ENCODE measurements at places on chromosomes 4 and X.

DNA sequence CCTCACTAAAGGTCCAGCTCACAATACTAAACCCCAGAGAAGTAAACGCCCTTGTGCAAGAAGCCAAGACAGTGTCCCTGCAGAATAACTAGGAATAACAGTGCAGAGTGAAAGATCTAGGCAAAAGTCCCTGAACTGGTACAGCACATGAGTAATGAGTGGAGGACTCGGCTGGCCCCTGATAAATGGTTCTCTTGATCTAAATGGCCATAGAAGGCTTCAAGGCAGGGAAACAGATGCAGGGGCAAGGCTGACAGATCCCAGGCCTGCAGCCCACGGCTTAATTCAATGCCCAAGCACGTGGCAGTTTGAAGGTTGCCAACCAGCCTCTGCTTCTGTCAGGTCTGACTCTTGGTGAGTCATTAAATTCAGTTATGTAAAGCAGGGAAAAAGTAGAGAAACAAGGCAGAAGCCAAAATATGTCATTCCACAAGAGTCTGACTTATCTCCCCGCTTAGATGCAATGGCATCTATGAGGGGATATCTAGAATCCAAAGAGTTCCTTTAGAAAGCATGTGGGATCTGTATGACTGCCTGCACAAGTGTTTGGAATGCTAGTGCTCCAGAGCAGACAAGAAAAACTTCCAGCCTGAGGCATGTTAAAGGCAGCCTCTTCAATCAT lies 121.3 kb downstream of the PRDM5 start:
- no peak for ATAC-seq

DNA sequence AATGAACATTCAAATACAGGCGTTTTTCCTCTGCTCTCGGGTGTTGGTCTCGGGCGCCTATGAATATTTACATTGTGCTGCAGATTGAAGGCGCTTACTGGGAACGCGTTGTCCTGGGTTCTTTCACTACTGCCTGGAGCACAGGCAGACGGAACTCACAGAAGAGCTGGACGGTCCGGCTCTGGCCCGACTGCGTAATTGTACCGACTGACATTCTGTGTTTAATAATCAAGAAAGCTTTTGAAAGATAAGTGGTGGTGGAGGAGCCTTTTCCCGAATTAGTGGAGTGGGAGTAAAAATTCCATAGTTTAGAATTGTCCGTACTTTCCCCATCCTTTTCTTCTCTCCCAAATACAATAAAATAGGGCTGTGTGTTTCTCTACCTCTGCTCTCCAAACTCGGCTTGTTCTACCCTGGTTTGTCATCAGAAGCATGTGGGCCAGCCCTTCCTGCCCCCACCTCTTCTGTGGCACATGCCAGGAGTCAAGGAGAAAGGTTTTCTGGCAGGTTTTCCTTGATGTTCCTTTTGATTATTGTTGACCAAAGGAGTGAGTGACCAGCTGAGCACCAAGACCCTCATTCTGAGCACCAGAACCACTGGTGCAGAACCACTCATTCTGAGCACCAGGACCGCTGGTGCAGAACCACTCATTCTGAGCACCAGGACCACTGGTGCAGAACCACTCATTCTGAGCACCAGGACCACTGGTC lies 2.3 kb downstream of the FHDC1 start:
- no peak for ATAC-seq

- no peak for ATAC-seq
Measured at GRCh38 chr4:3299976-3300671, 7.3 kb downstream of the RGS12 start.

DNA sequence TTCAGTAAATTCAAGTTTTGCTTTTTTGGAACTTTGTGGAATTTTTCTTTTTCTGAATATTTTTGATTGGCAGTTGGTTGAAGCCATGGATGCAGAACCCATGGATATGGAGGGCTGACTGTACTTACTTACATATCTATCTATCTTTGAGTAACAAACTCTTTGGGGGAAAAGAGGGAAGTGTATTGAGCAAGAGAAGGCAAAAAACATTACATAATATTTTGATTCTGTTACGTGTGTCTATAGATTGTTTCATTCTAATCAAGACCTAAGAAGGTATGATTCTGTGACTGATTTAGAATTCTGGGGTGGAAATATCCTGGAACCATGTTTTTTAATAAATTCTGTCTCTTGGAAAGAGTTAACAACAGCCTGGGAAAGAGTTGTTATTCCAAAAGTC lies 31.5 kb downstream of the GRSF1 start:
- ATAC-seq: no peak

- ATAC-seq: peak; percentile 46
Measured at GRCh38 chr4:30719454-30720020, 632 bp upstream of the PCDH7 start.

DNA sequence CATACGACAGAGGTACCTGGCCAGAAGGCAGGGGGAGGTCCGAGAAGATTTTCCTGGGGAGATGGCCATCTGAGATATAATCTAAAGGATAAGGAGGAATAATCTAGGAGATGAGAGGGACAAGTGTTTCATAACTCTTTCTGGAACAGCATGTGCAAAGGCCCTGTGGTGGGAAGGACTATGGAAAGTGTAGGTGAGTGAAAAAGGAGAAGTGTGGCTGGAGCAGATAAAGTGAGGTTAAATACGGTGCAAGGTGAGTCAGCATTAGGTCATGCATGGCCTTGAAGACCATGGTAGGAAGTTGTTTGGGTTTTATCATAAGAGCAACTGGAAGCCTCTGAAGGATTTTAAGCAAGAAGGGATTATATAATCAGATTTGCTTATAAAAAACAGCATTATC lies 34.6 kb upstream of the MTM1 start:
- ATAC-seq: no peak

GRCh38 chr4:114691865-114692264 lies 93.3 kb downstream of the UGT8 start:
- ATAC-seq: no peak

DNA sequence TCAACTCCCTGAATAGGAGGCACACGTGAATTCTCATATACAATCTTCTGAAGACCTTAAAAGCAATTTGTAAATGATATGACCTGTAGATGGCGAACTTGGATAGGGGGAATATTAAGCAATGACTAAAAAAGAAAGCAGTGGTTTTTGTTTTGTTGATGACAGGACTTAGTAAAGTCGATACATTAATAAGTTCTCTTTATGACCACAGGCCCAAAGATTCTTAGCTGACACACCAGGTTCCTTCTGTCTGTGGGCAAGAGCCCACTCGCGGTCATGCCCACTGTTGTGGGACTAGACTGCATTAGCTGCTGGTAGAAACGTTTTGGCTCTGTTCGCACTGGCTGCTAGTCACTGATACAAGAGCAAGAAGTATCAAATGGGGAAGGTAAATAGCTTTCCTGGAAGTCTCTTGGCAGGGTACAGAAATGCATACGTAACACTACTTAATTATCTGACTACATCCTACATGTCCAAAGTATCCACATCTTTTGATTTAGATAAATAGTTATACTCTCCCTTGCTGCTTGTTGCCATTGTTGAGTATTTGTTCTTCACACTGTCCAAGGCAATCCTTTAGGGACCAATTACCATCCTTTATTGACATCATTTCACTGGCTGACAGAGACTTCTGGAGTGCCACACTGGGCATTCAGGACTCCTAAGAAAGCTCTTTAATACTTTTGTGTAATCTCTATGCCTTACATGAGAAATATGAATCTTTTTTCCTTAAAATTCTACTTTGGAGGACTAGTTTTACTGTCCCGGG lies 31.0 kb downstream of the ALPK1 start:
- peak; percentile 56 for ATAC-seq

- ATAC-seq: no peak
Measured at GRCh38 chr4:170017252-170017651, 8.9 kb downstream of the MFAP3L start.

DNA sequence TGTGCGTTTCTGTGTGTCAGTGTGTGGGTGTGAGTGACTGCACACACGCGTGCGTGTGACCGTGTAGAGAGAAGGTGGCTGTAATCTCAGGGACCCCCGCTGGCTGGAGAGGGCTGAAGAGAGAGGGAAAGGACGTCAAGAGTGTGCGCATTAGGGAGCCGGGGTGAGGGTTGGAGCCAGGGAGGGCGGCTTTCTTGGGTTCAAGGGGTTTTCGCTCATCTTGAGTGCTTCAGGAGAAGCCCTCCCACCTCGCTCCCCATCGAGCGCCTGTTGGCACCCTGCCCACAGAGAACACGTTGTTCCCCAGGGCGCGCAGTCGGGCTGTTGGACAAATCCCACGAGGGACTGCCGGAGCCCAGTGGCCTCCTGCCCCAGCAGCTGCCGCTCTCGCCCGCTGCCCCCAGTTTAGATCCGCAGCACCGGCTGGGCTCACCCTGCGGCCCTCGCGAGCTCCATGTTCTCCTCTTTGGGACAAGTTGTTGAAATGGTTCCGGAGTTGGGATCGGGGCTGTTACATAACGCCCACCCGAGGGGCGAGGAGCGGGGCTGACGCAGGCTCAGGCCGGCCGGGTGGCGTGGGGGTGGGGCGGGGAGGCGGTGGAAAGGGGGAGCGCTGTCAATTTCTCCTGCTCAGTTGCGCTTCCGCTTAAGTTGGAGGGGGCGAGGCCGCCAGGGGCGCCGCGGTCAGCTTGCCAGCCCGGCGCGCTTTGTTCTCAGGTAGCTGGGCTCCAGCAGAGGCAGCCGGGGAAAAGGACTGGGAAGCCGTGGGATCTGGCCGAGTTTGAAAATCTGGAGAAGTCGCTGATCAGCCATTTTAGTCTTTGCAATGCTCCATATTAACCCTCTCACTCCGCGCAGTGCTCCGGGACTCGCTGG lies 1.6 kb downstream of the GRIA2 start:
- ATAC-seq: no peak

- no peak for ATAC-seq
Measured at GRCh38 chr4:128810331-128810870, 901 bp downstream of the JADE1 start.

- ATAC-seq: no peak
Measured at GRCh38 chr4:41408150-41408549, 129.8 kb upstream of the LIMCH1 start.

- no peak for ATAC-seq
Measured at GRCh38 chrX:13131396-13132137, 87.1 kb upstream of the FAM9C start.

- ATAC-seq: no peak
Measured at GRCh38 chr4:139521754-139522401, 34.1 kb downstream of the SETD7 start.

GRCh38 chrX:23756165-23756564 lies 13.1 kb upstream of the ACOT9 start:
- ATAC-seq: no peak

DNA sequence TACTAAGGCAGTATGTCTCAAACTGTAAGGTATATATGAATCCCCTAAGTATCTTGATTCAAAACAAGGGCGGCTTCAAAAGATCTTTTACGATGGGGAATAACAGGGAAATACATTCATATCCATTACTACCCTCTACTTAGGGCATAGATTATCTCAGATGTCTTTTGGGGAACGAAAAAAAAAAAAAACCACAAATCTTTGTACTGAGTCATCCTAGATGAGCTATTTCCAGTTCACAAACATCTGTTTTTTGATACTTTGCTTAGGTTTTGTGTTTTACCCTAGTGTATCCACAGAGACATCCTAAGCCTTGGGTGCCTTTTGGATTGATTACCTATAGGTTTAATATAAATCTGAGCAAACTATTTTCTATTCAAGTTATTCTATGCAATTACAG lies 457.2 kb downstream of the NLGN4X start:
- no peak for ATAC-seq

- no peak for ATAC-seq
Measured at GRCh38 chrX:4850312-4850711, 1136.9 kb upstream of the PRKX start.

GRCh38 chr4:45368832-45369231 lies 642.5 kb upstream of the GNPDA2 start:
- ATAC-seq: no peak

- no peak for ATAC-seq
Measured at GRCh38 chr4:123573866-123574508, 177.4 kb downstream of the SPRY1 start.

GRCh38 chr4:37981844-37982720 lies 21.9 kb downstream of the PTTG2 start:
- ATAC-seq: no peak

GRCh38 chrX:133849676-133850075 lies 135.7 kb downstream of the GPC3 start:
- ATAC-seq: no peak

All from esophagus mucosa (tissue), 1 donor.